Activated naive CD4-positive, alpha-beta T cell (primary cell): ENCODE measurements at places on chromosomes 2 and 18.

GRCh38 chr2:216768908-216769411, 73.6 kb upstream of the IGFBP5 start:
- no peak for DNase-seq

GRCh38 chr2:237324405-237324831, 89.5 kb downstream of the COL6A3 start:
- no peak for DNase-seq

GRCh38 chr18:8705961-8706790, 820 bp downstream of the MTCL1 start:
- DNase-seq = no peak

DNA sequence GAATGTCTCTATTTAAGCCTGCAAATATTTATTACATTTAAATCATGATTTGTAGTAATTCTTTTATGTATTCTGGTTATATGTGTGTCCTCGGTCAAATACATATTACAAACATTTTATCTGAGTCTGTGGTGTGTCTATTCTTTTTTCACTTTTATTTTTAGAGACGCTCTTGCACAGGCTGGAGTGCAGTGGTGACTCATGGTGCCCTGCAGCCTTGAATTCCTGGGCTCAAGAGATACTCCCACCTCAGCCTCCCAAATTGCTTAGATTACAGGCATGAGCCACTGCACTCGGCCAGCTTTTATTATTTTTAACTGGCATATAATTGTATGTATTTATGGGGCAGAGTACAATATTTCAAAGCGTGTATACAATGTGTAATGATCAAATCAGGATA, 47.5 kb downstream of the ARID5A start:
- DNase-seq = no peak

DNA sequence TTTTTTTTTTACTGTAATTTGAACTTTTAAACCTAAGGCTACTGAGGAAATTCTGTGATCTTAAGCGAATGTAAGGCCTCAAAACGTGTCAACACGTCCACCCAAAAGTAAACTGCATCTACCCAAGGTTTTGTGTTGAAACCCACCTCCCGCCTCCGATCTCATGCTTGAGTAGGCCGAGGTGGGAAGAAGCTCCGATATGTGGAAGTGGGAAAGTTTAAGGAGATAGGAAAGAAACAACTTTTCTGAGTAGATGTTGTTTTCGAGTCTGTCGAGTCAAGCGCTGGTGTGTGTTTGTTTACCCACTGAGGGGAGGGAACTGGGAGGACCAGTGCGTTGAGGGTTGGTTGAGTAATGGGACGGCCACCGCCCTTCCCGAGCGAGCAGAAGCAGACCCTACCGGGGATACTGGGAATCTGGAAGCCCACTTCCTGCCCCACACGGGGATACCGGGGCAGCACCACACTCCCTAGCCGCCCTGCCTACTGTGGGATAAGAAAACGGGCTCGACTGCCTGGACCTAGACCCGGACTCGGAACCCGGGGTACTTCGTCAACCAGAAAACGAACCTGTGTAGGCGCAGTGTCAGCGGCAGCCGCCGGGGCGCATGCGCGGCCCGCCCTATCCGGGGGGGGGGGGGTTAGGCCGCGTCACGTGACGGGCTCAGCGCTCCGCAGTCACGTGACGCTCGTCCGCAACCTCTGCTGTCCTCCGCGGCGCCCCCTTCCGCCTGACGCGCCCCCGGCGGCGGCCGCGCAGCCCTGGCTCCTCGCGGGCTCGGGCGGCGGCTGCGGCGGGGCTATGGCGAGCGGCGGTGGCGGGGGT, at the start of gene RETREG2:
RETREG2 (plus strand) TSS at position 724 of the 825 bp plus-strand sequence; CDS start at position 802, 78 bp downstream.
- DNase-seq = peak; percentile 62

DNA sequence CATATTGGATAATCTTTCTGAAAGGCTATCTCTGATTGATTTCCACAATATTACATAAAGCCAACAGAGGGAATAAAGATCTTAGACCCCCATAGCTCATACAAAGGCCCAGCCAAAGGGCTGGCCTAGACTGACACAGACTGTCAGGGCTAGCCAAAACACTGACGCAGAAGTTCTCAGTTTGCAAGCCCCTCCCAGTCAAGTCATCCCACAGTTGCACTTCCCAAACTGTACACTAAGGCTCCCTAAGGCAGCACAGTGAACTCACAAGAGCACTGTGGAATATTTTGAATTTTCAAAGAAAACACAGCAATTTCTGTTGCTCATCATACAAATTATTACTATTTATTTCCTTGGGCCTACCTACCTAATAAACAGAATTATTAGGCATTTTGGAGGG, 244.9 kb downstream of the SP3 start:
- DNase-seq = no peak

DNA sequence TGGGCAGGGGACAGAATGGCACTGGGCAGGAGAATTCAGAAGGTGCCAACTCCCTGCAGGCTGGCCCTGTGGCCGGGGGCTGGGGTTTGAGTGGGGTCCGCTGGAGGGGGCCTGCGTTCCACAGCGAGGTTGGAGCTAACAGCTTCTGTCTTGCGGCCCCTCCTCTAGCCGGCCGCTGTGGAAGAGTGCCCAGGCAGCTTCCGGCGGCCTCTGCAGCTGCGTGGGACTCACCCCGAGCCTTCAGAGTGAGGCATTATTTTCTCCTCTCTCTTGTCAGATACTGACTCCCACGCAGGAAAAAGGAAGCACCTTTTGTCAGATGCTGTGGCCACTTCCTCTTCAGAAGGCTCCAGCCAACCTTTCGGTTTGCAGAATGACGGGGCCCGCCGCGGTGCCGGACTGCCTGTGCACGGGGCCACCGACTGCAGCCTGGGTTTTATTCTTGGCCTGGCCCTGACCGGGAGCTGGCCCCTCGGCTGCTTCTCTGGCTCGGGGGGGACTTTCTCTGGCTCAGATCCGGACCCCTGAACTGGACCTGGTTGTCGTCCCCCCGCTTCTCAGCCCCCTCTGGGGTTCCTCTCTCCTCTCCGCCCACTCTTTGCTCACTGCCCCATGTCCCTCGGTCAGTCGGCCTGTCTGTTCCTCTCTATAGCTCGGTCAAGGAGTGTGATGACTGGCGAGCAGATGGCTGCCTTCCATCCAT, 40.1 kb downstream of the ARHGAP25 start:
- no peak for DNase-seq
